ENCODE measurements at places on chromosomes 6 and 20. TPM values are rescaled to one million over a fixed set of nuclear protein-coding genes. Genes with fewer than 3 reads are reported as not detected.
A peak's percentile ranks its signal among the peaks of the same experiment; 100 is the strongest.

Gene STX11
- 5.0 TPM for total RNA-seq

Gene ERVFRD-1
- total RNA-seq, result not detected

- no peaks in the 10 kb centered on the region for H3K36me3 ChIP-seq
- H3K27ac ChIP-seq, result no peak overlapping the region
- H3K27me3 ChIP-seq, result no peaks in the 10 kb centered on the region
- no peak overlapping the region for H3K4me3 ChIP-seq
- H3K4me1 ChIP-seq, result peaks cover 4% of the 10 kb centered on the region
Observed at GRCh38 chr6:127481628-127482027, 22.4 kb upstream of the KIAA0408 start.

DNA sequence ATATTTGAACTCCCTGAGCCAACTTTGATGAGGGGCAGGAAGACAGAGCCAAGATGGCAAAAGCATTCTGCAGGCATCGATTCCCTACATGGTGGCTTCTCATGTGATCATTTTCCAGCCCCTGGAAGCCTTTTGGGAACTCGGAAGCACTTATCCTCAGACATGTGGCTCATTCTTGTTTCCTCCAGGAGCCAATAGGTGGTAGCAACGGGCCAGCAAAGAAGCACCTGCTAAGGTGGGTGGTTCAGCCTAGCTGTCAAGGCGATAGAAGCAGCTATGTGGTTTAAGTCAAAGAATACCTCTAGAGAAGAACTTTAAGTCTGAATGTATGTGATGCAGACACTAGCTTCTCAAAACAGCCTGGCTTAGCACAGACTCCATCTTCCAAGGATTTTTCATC, 64.9 kb upstream of the PAX1 start:
- no peaks in the 10 kb centered on the region for H3K36me3 ChIP-seq
- H3K4me1 ChIP-seq, result no peaks in the 10 kb centered on the region
- H3K4me3 ChIP-seq, result no peak overlapping the region
- no peak overlapping the region for H3K27ac ChIP-seq

- H3K36me3 ChIP-seq, result no peaks in the 10 kb centered on the region
- H3K27ac ChIP-seq, result no peak overlapping the region
- H3K4me3 ChIP-seq, result no peak overlapping the region
- peaks cover 10% of the 10 kb centered on the region for H3K27me3 ChIP-seq
Observed at GRCh38 chr20:21615617-21616080, 89.8 kb upstream of the PAX1 start.

DNA sequence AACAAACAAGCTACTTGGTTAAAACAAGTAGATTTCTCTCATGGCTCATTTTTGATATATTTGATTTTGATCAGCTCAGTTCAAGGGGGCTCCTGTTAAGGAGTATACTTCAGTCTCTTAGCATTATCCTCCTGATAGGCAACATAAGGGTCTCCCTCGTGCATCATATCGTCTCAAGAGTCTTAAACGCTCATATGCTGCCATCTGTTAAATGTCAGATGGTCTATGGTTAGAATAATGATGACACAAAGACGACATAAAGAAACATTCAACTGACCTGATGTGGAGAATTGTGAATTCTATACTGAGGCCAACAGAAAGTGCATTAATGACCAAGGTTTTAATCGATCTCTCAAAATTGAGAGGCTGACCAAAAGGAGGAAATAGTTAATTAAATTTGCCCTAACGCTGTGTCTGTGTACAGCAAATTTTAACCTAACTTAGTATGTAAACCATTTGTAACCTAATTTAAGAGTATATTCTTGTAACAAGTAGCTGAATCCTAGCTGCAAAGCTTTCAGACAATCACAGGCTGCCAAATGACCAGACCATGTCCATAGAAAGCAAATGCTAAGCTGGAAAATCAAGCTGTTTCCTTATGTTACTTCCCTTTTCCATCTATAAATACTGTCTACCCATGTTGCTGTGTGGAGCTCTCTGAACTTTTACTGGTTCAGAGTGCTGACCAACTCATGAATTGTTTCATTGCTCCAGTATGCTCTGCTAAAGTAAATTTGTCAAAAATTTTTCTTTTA, 1688.5 kb downstream of the GRIK2 start:
- no peak overlapping the region for H3K27ac ChIP-seq
- H3K4me3 ChIP-seq, result no peak overlapping the region
- H3K36me3 ChIP-seq, result no peaks in the 10 kb centered on the region
- DNase-seq, result no peak
- no peaks in the 10 kb centered on the region for H3K27me3 ChIP-seq
- no peaks in the 10 kb centered on the region for H3K4me1 ChIP-seq

DNA sequence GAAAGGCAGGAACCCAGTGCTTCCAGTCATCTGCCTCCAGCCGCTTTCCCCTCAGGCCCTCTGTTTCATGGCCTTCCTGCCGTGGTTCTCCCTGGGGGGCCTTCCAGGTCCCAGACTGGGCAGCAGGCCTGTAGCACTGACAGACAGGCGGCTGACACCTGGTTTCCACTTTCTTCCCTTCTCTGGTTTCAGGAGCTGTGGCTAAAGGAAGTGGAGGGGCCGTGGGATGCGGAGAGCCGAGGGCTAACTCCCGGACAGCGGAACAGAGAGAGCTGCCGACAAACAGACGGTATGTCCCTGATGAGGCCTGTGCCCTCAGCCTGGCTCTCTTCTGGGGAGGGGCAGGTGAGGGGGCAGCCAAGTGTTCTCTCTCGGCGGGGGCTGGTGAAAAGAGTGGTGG, 12.5 kb downstream of the LRRC73 start:
- peaks cover 29% of the 10 kb centered on the region for H3K4me1 ChIP-seq
- no peak overlapping the region for H3K4me3 ChIP-seq
- H3K36me3 ChIP-seq, result no peaks in the 10 kb centered on the region
- DNase-seq, result no peak
- no peaks in the 10 kb centered on the region for H3K27me3 ChIP-seq
- no peak overlapping the region for H3K27ac ChIP-seq

DNA sequence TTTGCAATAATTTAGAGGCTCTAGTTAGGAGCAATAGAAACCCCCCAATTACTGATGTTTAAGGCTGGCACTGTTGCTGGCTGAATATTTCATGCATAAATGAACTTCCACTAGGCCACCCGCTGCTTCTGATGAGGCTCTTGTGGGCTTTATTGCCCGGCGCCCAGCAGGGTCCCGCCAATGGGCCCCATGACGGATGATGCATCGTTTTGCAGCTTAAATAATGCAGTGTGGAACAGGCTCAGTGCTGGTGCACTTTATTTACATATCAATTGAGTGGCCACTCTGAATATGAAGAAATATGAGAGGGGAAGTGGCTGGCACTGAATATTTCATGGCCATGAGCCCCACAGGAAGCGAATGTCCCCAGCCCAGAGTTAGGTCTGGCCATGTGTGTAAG, 155.3 kb upstream of the MAFB start:
- H3K36me3 ChIP-seq, result no peaks in the 10 kb centered on the region
- H3K4me3 ChIP-seq, result no peak overlapping the region
- no peaks in the 10 kb centered on the region for H3K4me1 ChIP-seq

- no peak for DNase-seq
- no peaks in the 10 kb centered on the region for H3K4me1 ChIP-seq
- H3K27ac ChIP-seq, result no peak overlapping the region
- no peak overlapping the region for H3K4me3 ChIP-seq
- H3K36me3 ChIP-seq, result no peaks in the 10 kb centered on the region
- H3K27me3 ChIP-seq, result no peaks in the 10 kb centered on the region
Observed at GRCh38 chr6:107180099-107180498, 64.8 kb upstream of the BEND3 start.

Gene EPB41L2
- 92.0 TPM for total RNA-seq

DNA sequence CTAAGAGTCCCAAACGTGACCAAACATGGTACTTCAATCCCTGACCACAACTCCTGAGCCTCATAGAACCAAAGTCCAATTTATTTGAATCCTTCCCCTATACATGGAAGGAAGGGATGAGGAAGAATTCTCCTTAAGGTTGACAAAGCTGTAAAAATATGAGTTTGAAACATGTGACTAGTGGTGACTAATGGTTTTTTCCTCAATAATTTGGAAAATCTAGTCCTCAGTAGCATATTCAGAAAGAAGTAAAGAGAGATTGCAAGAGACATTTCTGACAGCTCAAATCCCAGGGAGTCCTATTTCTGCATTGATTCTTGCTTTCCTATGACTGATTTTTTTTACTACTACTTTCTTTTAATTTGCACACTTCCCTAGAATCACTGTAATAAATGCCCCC, 443.7 kb downstream of the FRK start:
- no peaks in the 10 kb centered on the region for H3K36me3 ChIP-seq
- H3K27me3 ChIP-seq, result no peaks in the 10 kb centered on the region
- no peaks in the 10 kb centered on the region for H3K4me1 ChIP-seq
- H3K27ac ChIP-seq, result no peak overlapping the region
- DNase-seq, result no peak

GRCh38 chr6:104955927-104956730, 778 bp upstream of the LIN28B start:
- no peak overlapping the region for H3K27ac ChIP-seq
- H3K36me3 ChIP-seq, result no peaks in the 10 kb centered on the region
- peaks cover 87% of the 10 kb centered on the region for H3K27me3 ChIP-seq
- no peak overlapping the region for H3K4me3 ChIP-seq
- no peak for DNase-seq
- H3K4me1 ChIP-seq, result no peaks in the 10 kb centered on the region

GRCh38 chr6:27891320-27891875, 20.8 kb downstream of the OR2B2 start:
- H3K4me1 ChIP-seq, result peaks cover 9% of the 10 kb centered on the region
- DNase-seq, result no peak
- H3K27ac ChIP-seq, result no peak overlapping the region
- no peaks in the 10 kb centered on the region for H3K27me3 ChIP-seq

Gene PPDPF
- total RNA-seq, result 58.1 TPM

Gene GCNT2
- total RNA-seq, result 1.8 TPM

DNA sequence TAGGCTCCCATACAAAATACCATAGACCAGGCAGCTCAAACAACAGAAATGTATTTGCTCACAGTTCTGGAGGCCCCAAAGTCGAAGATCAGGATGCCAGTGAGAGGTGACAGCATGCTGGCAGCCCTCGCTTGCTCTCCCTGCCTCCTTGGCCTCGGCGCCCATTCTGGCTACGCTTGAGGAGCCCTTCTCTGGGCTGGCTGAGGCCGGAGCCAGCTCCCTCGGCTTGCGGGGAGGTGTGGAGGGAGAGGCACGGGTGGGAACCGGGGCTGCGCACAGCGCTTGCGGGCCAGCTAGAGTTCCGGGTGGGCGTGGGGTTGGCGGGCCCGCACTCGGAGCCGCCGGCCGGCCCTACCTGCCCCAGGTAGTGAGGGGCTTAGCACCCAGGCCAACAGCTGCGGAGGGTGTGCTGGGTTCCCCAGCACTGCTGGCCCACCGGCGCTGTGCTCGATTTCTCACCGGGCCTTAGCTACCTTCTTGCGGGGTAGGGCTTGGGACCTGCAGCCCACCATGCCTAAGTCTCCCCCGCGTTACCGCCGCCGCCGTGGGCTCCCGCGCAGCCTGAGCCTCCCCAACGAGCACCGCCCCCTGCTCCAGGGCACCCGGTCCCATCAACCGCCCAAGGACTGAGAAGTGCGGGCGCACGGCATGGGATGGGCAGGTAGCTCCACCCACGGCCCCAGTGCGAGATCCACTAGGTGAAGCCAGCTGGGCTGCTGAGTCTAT, 32.6 kb upstream of the SERPINB9 start:
- DNase-seq, result peak; percentile 43
- H3K27me3 ChIP-seq, result no peaks in the 10 kb centered on the region
- no peak overlapping the region for H3K4me3 ChIP-seq

- no peak for DNase-seq
- H3K27me3 ChIP-seq, result no peaks in the 10 kb centered on the region
- H3K4me3 ChIP-seq, result no peak overlapping the region
Observed at GRCh38 chr6:52741872-52742271, 21.4 kb downstream of the GSTA2 start.

DNA sequence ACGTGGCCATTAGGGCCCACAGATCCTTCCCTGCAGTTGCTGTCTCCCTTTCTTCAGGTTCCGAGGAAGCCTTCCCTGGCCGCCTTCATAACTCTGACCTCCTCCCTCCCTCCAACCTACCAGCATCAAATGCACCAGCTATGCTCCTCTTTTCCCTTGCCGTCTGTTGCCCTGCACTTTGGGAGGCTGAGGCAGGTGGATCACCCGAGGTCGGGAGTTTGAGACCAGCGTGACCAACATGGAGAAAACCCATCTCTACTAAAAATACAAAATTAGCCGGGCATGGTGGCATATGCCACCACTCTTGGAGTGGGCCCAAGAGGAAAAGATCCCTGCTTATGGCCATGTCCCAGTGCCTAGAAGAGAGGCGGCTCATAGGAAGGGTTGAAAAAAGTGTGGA, 31.8 kb downstream of the RNASET2 start:
- H3K4me3 ChIP-seq, result no peak overlapping the region
- no peak for DNase-seq
- no peaks in the 10 kb centered on the region for H3K27me3 ChIP-seq
- peaks cover 8% of the 10 kb centered on the region for H3K36me3 ChIP-seq
- H3K27ac ChIP-seq, result no peak overlapping the region
- H3K4me1 ChIP-seq, result no peaks in the 10 kb centered on the region
